Cerebellum (tissue), 4 donors: ENCODE measurements at places on chromosomes 2 and 18. TPM values are rescaled to one million over a fixed set of nuclear protein-coding genes. Genes with fewer than 3 reads are reported as not detected.

- DNase-seq = no peak
Measured at GRCh38 chr18:14922031-14922430, 174.1 kb downstream of the ANKRD30B start.

DNA sequence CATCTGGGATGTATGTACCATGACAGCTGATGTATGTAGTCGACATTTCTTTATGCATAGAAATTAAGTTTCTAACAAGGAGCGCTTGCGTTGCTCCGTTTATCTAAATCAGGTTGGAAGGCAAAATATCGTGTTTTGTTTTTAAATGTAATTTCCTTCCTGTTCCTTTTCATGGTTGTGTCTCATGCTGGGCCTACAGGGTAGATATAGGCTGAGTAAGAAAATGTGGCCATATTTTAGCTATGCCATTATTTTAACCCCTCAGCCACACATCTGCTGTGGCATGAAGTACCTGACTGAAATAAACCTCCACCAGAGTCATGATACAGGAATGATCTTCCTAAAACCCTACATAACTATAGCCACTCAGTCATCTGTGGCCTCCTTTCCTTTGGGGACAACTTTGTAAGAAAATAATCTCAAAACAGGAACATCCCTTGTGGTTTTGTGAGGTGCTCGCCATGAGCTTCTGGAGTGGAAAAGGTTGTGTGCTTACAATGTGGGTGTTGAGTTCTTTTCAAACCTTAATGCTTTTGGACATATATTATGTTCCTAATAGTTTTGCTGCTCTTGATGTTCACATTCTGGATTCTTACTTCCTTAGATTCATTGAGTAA lies 214.3 kb downstream of the FAM210A start:
- DNase-seq = no peak

- DNase-seq = no peak
Measured at GRCh38 chr18:63175264-63175663, 144.3 kb downstream of the BCL2 start.

GRCh38 chr2:144666032-144666431 lies 146.1 kb upstream of the ZEB2 start:
- no peak for DNase-seq

GRCh38 chr2:56012221-56012765 lies 88.7 kb upstream of the EFEMP1 start:
- no peak for DNase-seq

COLEC11 gene
- total RNA-seq = 0.82 TPM

DNA sequence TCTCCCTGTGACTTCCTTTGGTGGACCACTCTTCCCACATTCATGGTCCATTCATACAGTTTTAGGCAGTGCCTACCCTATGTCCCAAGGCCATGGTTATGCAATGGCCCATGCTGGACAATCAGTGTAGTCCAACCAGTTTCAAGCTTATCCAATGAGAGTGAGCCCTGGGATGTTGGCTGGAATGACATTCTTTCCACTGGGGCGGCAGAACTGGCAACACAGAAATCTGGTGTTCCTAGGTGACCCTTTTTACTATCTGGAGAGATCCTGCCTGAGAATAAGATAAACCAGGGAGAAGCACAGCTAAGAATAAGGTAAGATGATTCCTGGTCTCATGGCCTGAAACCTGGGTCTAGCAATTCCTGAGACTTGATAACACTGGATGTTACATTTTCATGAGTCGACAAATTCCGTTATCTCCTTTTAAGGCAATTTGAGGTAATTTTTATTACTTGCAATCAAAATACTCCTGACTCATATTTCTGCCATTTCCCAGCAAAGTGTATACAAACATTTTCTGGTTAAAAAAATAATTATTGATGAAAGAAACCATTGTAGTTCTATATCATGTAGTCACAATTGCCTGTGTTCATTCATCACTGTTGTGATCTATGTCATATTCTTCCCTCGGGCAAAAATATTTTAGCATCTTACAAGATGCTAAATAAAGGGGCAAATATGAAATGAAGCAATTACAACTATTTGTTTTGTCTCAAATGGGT lies 271.5 kb upstream of the LYPD1 start:
- no peak for DNase-seq
